ENCODE measurements at places on chromosomes 4 and X.

- DNase-seq: no peak
These were observed 812.9 kb upstream of the AGA start for GRCh38 chr4:178255172-178255571.

DNA sequence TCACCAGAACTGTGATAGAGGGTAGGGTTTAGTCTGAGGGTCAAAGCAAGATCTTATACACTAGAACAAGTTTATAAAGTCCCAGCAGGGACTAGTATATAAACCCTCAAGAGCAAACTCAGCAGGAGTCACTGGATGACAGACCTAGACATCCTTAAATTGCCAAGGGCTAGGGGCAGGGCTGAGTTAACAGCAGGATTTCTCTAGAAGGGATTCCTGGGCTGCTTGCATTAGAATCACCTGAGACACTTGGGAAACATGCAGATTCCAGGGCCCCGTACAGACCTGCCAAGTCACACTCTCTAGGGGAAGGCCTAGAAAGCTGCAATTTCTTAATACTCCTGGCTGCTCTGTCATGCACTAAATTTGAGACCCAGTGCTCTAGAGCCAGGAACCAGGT lies 6.6 kb upstream of the GPR50 start:
- DNase-seq: no peak

- DNase-seq: no peak
These were observed 2.1 kb downstream of the PDS5A start for GRCh38 chr4:39975488-39976089.

GRCh38 chr4:83128240-83128929 lies 13.9 kb upstream of the PLAC8 start:
- DNase-seq: no peak

GRCh38 chr4:114383067-114383466 lies 215.5 kb upstream of the UGT8 start:
- no peak for DNase-seq

- no peak for DNase-seq
These were observed 11.7 kb downstream of the NDST4 start for GRCh38 chr4:115101675-115102074.

GRCh38 chr4:110518889-110519490 lies 43.0 kb downstream of the ENPEP start:
- DNase-seq: no peak

GRCh38 chr4:120856294-120856693 lies 66.2 kb downstream of the PRDM5 start:
- DNase-seq: no peak

- no peak for DNase-seq
These were observed 304.0 kb upstream of the PITX2 start for GRCh38 chr4:110926841-110927400.

DNA sequence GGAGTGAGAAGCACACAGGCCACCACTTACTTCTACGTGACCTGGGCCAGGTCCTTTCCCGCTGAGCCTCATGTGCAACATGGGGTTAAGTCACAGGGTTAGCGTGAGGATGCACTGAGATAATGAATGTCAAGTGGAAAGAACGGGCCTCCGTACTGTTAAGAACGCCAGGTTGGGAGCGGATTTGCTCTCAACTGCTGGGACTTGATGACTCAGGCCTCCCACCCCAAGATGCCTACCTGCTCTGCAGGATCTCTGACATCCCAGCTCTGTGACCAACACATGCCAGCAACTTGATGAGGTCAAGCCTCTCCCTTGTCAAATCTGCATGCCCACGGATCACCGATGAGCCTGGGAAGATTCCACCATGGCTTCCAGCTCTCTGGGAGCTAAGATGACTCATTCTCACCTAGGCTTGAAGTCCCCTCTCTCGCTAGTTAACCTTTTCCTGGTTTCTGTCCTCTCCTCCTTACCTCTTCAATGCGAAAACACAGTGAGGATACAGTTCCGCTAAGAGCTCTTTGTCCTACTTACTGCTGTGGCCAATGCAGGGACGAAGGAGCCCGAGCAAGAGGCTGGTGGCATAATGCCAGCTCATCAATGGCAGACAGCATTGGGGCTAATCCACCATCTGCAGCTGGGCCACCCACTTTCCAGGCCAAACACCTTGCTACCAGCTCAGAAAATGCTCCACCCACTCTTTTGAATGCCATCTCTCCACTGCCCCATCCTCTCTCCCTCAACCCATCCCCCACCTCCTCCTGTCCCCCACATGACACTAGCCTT lies 67.6 kb downstream of the PJA1 start:
- no peak for DNase-seq
